NCI-H1105 (cell line): ENCODE measurements at places on chromosomes 1 and 21.
A peak's percentile ranks its signal among the peaks of the same experiment; 100 is the strongest.

DNA sequence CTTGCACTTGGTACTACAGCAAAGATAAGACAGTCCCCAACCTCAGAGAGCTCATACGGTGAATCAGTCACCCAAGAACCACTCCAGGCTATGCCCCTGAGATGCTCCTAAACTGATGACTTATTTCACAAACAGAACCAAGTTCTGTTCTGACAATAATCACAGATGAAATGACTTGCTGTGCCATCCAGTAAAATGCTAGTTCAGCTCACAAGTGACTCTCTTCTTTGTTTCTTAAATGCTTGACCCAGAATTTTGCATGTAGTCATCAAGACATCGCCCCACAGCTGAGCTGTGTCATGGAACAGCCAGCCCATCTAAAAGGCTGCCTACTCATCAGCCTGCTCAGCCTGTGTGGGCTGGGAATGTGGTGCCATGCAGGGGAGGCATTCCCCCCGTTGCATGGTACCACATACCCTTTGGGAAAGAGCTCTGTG lies 6.1 kb upstream of the SLC19A2 start:
- no peak for DNase-seq

- DNase-seq: no peak
These were observed 135.6 kb downstream of the GPATCH2 start for GRCh38 chr1:217495249-217495648.

GRCh38 chr1:147822292-147822691 lies 61.9 kb upstream of the GJA5 start:
- no peak for DNase-seq

- DNase-seq: no peak
These were observed 1.6 kb downstream of the C8A start for GRCh38 chr1:56856186-56856585.

GRCh38 chr1:5651964-5652821 lies 340.0 kb downstream of the NPHP4 start:
- DNase-seq: peak; percentile 58

GRCh38 chr1:92464588-92465255 lies 22.0 kb downstream of the GFI1 start:
- DNase-seq: no peak

GRCh38 chr1:31981972-31982371 lies 31.7 kb upstream of the KHDRBS1 start:
- DNase-seq: no peak

DNA sequence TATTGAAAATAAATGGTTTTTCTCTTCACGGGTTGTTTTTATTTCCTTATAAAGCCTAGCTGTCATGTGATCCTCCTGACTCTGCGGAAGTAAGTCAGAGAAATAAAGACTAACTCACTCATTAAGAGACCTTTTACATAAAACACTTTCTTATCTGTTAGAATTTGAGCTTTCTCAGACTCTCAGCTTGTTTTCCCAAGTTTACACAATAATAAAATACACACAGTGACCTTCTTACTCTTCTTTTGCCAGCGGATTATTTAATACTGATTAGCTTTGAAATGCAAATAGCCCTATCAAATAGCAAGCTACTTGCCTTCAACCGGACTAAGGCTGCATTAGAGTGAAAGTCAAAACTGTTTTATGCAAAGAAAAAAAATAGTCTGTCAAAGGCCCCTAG lies 45.5 kb upstream of the CXADR start:
- DNase-seq: no peak
